Umbilical cord (tissue), 2 donors: ENCODE measurements at places on chromosomes 16 and 17.

DNA sequence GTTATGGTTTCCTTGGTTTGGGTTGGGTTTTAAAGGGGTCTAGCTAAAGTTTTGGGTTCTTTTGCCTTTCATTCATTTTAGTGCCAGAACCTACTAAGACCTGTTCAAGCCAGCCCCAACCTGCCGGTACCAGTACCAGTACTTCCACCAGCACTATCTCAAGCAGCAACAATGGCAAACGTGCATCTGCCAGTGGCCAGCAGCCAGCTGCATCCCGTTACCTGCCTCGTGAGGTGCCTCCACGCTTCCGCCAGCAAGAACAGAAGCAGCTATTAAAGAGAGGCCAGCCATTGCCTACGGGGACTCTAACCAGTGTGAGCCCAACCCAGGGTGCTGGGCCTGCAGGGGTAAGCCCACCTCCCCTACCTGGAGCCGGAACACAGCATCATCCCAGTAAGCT lies 72.9 kb downstream of the TNRC6C start:
- no peak for DNase-seq

- DNase-seq, result no peak
These were observed 126.1 kb upstream of the RCVRN start for GRCh38 chr17:10031127-10031526.

DNA sequence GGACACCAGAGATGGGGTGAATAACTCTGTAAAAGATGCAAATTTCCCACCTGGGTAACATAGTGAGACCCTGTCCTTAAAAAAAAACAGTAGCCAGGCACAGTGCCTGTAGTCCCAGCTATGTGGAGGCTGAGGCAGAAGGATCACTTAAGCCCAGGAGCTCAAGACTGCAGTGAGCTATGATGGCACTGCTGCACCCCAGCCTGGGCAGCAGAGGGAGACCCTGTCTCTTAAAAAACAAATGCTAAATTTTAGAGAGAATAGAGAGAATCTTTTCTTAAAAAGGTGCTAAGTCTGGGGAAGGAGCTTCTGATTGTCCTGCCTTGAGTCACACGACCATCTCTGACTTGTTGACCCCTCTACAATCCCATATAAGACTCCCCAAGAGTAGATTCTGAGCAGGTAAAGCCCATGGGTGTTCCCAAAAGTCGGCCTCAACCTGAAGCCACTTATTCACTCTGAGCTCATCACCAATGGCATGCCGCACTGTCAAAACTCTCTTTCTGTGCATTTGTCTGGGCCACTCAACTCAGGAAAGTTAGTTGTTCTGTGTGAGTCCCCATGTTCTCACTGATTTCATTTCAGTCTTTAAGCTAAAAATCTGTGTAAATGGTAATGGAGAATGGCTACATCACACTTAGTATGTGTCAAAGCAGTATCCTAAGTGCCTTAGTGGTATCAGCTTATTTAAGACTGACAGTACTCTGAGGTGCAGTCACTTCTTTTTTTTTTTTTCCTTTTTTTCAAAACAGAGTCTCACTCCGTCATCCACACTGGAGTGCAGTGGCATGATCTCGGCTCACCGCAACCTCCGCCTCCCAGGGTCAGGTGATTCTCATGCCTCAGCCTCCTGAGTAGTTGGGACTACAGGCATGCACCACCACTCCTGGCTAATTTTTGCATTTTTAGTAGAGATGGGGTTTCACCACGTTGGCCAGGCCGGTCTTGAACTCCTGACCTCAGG lies 41.6 kb downstream of the PRKCB start:
- no peak for DNase-seq

DNA sequence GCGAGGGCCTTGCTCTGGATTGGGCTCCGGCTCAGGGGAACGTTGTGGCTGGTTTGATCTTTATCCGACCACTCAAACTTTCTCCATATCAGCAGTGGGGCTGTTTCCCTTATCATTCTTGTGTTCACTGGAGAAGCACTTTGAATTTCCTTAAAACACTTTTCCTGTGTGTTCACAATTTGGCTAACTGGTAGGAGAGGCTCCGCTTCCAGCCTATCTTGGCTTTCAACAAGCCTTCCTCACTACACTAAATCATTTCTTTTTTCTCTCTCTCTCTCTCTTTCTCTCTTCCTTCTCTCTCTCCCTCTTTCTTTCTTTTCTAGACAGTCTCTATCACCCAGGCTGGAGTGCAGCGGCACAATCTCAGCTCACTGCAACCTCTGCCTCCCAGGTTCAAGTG lies 43.0 kb downstream of the ABR start:
- peak; percentile 34 for DNase-seq

- DNase-seq, result no peak
These were observed 5.5 kb downstream of the TBX2 start for GRCh38 chr17:61404913-61405685.

DNA sequence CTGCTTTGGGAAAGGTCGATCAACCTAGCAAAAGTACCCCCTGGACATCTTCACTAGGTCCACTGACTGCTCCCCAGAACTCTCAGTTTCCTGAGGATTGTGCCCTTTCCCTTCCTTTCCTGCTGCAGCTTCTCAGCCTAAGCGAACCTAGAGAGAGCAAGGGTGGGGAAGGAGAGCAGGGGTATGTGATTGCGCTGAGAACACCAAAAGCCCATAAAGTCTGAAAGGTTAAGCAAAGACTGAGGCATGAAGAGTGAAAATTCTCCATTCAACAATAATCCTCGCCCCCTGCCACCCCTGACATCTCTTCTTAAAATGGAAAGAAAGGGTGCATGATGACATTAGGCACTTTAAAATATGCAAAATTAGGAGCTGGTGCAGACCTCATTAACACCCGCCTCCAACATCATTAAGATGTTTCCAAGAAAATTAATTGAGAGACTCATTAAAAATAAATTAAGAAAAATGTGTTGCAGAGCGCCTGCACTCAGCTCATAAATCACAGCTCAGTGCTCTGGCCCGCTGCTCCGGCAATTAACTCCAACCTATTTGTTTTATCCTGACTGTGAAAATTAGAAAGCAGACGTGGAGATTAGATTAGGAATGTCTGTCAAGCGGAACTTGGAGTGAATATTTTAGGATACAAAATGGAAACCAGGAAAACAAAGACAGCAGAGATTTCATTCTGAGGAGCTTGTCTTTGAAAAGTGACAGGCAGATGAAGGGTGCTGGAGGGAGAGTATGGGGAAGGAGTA lies 49.1 kb upstream of the PMFBP1 start:
- DNase-seq, result no peak

GRCh38 chr16:89422527-89422904 lies 67.8 kb downstream of the ANKRD11 start:
- no peak for DNase-seq

GRCh38 chr16:1979271-1980029 lies 1.8 kb downstream of the NOXO1 start:
- DNase-seq, result no peak

GRCh38 chr16:6993544-6993943 lies 339.1 kb upstream of the RBFOX1 start:
- peak; percentile 2 for DNase-seq

GRCh38 chr16:4839942-4840341 lies 7.1 kb downstream of the GLYR1 start:
- no peak for DNase-seq

- DNase-seq, result no peak
These were observed 317.2 kb downstream of the C16orf95 start for GRCh38 chr16:87000001-87000400.

DNA sequence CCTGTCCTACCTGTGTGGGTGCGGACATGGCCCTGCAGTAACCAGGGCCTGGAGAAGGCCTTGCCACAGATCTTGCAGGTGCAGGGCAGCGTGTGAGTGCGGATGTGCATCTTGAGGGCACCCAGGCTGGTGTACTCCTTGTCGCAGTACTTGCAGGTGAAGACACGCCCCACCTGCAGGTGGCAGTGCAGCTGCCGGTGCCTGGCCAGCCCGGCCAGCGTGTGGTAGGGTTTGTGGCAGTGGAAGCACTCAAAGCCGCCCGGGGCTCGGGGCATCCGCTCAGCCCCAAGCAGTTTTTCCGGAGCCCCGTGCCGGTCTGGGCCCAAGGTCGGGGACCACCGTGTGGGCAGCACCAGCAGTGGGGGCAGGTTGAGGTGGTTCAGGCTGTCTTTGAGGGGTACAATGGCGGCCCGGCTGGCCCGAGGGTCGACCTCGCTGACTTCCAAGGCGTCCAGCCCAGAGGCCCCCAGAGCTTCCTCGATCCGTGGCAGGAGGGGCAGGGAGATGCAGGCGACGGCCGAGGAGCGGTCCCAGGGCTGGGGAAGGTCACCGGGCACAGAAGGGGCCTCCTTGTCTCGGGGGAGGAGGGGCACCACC lies 5.1 kb downstream of the SNAI3 start:
- no peak for DNase-seq

DNA sequence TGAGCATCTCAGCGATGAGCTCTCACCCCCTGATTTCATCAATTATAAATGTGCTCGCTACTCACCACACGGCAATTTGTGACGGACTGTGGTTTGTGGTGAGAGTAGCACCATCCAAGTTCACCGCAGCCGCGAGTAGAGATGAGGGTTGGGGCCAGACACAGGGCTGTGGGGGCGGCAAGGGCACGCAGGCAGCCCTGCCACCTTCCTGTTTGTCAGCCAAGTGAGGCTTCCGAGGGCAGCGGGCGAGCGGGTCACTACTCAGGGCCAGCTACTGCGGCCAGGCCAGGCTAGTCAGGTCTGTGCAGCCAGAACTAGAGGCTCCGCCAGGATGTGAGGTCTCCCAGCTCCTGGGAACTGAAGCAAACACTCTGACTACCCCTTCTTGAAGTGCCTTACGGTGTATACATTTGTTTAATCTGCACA lies 39.6 kb upstream of the MEOX1 start:
- no peak for DNase-seq

- DNase-seq, result peak; percentile 45
These were observed 19.1 kb downstream of the NGFR start for GRCh38 chr17:49514071-49514721.

DNA sequence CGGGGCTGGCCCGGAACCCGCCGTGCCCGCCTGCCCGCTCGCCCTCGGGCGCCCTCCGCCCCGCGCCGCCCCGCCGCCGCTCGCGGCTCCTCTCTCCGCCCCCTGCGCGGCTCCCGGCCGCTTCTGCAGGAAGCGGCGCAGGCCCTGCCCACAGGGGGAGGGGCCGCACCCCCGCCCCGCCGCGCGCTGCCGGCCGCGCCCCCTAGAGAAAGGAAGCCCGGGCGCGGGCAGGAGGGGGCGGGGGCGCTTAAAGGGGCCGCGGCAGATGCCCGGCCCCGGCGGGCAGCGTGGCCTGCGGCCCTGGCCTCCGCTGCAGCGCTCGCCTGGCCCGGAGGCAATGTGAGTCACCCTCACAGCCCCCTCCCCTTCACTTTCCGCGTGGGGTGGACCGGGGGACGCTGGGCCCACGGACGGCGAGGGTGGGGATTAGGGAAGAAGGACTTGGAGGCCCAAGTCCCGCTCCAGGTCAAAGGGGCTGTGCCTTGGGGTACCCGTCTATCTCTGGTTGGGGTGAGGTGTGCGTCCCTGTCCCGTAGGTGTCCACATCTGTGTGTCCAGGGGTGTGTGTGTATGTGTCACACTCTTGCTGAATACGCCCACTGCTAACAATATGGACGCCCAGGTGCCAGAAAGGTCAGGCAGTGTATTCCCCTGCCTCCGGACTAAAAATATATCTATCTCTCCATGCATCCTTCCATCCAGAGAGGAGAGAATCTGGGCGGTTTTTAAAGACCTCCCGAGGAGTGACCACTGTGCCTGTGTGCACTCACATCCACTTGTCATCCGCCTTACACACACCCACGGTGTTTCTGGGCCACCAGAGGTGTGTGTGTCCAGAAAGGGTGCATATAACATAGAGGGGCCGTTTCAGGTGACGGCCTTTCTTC lies at the start of gene GIT1:
Gene GIT1 (minus strand): TSS at position 125 of the 887 bp plus-strand sequence. CDS start 270 bp downstream, outside the sequence.
- DNase-seq, result peak; percentile 89

DNA sequence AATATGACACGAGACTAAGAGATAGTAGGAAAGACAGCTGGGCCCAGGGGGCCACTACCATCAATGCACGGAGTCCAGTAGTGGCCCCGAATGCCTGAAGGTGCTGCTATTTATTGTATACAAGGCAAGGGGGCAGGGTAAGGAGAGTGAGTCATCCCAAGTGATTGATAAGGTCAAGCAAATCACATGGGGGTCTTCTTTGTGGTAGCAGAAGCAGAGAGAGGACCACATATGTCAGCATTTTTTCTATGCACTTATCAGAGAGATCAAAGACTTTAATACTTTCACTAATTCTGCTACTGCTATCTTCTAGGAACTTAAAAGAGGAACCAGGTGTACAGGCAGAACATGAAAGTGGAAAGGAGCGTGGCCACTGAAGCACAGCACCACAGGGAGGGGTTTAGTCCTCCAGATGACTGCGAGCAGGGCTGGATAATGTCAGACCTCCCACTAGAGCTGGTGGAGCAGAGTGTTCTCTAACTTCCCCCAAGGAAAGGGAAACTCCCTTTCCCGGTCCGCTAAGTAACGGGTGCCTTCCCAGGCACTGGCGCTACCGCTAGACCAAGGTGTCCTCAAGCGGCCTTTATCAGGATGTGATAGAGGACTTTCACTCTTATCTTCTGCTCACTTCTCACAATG lies 26.4 kb upstream of the ARL4D start:
- DNase-seq, result peak; percentile 78

GRCh38 chr16:19393226-19394111 lies 24.2 kb upstream of the TMC5 start:
- DNase-seq, result peak; percentile 90

- peak; percentile 54 for DNase-seq
These were observed 43.4 kb upstream of the ICAM2 start for GRCh38 chr17:64063766-64064224.

- no peak for DNase-seq
These were observed 39.7 kb downstream of the PSME3IP1 start for GRCh38 chr16:57146040-57146647.

- peak; percentile 45 for DNase-seq
These were observed 75.5 kb upstream of the TBX2 start for GRCh38 chr17:61323909-61324868.

- no peak for DNase-seq
These were observed 64.9 kb upstream of the CHMP6 start for GRCh38 chr17:80926591-80927250.

DNA sequence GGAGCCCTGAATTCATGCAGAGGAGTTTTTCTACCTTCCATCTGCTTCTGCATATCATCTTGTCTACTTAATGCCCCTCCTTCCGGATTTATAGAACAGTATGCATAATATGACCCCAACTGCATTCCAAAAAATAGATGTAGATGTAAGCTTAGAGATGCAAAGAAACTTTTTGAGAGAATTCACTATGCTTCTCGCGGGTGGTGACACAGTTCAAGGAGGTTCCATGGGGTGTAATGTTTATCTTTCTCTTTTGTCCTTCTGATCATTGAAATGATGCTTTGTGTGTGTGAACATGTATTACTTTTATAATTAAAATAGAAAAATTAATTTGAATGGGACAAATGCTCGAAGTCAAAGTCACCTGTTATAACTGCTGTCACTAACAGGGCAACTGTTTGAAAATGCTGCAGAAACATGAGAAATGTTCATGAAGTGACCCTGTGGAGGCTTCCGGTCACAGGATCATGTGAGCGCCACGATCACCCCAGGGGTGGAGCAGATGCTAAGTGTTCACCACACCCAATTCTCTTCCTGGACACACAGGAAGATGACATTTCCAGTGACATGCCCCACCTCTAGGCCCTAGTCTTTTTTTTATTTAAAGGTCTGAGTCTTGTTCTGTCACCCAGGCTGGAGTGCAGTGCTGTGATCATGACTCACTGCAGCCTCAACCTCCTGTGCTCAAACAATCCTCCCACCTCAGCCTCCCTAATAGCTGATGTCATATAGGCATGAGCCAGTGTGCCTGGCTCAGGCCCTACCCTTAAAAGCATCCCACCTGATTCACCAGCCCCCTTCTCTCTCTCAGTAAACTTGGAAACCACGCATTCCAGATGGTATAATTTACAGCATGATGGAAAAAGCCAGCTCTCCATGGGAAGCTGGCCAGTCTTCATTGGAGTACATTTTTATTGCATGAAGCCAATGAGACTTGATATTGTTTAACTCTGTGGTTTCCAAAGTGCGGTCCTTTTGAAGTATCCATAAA lies 21.0 kb upstream of the AGRP start:
- no peak for DNase-seq

GRCh38 chr17:80352991-80353665 lies 61.8 kb upstream of the ENDOV start:
- DNase-seq, result no peak
